Panc1 (cell line): ENCODE measurements at places on chromosomes 5 and 9.

- no peak overlapping the region for H3K27ac ChIP-seq
- H3K4me1 ChIP-seq, result no peaks in the 10 kb centered on the region
- no peaks in the 10 kb centered on the region for H3K36me3 ChIP-seq
- H3K4me3 ChIP-seq, result no peak overlapping the region
- peak; percentile 22 for DNase-seq
Measured at GRCh38 chr5:45038366-45038987, 229.7 kb downstream of the MRPS30 start.

- DNase-seq, result no peak
- peaks cover 9% of the 10 kb centered on the region for H3K4me1 ChIP-seq
- H3K27ac ChIP-seq, result peak overlapping the region; percentile 58; the same call in 1 of the 2 replicates
- H3K27me3 ChIP-seq, result no peaks in the 10 kb centered on the region
- H3K36me3 ChIP-seq, result no peaks in the 10 kb centered on the region
- H3K4me3 ChIP-seq, result no peak overlapping the region
Measured at GRCh38 chr5:125293726-125294125, 547.3 kb upstream of the ZNF608 start.

DNA sequence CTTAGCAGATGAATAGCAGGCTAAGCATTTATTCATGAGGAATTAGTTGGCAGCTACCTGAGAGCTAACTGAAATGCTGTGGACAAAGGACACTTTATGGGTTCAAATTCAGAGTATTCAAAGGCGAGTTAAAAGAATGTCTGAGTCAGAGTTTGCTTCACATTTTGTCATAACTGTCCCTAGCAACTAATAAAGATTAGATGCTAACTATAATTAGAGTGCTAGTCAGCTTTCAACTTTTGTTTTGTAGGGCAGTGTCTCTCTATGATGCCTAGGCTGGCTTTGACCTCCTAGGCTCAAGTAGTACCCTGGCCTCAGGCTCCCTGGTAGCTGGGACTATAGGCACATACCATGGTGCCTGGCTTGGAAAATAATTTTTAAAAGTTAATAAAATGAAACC, 4.6 kb downstream of the SMC5 start:
- H3K27me3 ChIP-seq, result no peaks in the 10 kb centered on the region
- H3K4me3 ChIP-seq, result no peak overlapping the region
- peaks cover 23% of the 10 kb centered on the region for H3K36me3 ChIP-seq
- H3K4me1 ChIP-seq, result peaks cover 5% of the 10 kb centered on the region; the same call in 1 of the 2 replicates
- no peak for DNase-seq
- H3K27ac ChIP-seq, result no peak overlapping the region

GRCh38 chr5:107979291-107979690, 308.6 kb upstream of the EFNA5 start:
- no peak for DNase-seq
- no peaks in the 10 kb centered on the region for H3K36me3 ChIP-seq
- H3K4me3 ChIP-seq, result no peak overlapping the region
- no peak overlapping the region for H3K27ac ChIP-seq

DNA sequence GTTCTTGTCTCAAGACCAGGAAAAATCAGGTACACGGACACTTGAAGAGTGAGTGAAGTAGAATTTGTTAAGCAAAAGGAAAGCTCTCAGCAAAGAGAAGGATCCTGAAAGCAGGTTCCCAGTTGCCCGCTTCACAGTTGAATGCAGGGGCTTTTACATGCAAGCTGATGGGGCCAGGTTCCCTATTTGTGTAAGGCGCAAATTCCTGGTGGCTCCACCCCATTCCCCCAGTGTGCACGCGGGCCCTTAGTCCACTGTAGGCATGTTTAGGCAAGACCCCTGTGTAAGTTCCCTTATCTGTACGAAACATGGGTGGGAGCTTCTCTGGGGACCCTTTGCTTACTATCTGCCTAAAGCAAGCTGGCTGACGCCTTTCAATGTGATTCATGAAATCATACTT, 2.7 kb upstream of the AGTPBP1 start:
- peaks cover 10% of the 10 kb centered on the region for H3K4me1 ChIP-seq
- H3K27me3 ChIP-seq, result no peaks in the 10 kb centered on the region
- H3K4me3 ChIP-seq, result no peak overlapping the region
